ENCODE measurements at places on chromosomes 1 and 21.

GRCh38 chr1:210841926-210842625, 291.9 kb downstream of the KCNH1 start:
- DNase-seq = no peak

GRCh38 chr1:107405236-107405635, 264.4 kb downstream of the NTNG1 start:
- no peak for DNase-seq

GRCh38 chr1:109116286-109116685, 2.4 kb downstream of the ELAPOR1 start:
- DNase-seq = no peak

GRCh38 chr1:1783320-1783719, 5.0 kb upstream of the NADK start:
- DNase-seq = no peak

GRCh38 chr1:204516180-204516879, at the start of gene MDM4:
MDM4 (plus strand) TSS chr1:204516406; CDS start chr1:204525519, 9,113 bp downstream.
- peak; percentile 77 for DNase-seq

- no peak for DNase-seq
Observed at GRCh38 chr1:98196012-98196411, 275.2 kb upstream of the DPYD start.

DNA sequence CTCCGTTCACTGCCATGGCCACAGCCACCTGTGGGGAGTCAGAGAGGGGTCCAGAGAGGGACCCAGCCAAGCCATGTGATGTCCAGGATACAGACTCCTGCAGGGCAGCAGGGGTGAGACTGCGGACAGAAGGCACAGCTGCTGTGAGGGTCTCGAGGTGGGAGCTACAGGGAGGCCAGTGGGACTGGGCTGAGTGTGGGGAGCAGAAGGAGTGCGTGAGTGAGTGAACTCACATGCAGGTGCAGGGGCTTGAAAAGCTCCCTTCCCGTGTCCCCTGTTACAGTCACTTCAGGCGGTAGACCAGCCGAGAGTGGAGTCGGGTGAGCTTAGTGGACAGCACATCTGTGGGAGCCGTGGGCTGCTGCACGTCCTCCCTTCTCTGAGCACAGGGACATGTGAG, 42.4 kb downstream of the S100B start:
- peak; percentile 15 for DNase-seq

DNA sequence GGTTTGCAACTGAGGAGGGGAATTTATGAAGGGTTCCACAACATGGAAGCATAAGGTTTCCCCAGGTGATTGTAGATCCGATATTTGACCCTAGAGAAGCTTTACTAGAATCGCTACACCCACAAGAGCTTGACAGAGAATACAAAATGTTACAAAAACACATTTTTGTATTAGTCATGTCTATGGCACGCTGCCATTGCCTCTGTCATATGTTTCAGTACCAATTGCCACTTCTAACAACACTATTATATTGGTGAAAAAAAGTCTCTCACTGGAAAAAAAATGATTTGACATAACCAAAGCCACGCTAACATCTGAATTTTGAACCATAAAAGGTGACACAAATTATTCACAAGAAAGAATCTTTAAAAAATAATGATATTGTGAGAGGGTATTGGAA, 214.5 kb downstream of the KCNT2 start:
- DNase-seq = no peak

DNA sequence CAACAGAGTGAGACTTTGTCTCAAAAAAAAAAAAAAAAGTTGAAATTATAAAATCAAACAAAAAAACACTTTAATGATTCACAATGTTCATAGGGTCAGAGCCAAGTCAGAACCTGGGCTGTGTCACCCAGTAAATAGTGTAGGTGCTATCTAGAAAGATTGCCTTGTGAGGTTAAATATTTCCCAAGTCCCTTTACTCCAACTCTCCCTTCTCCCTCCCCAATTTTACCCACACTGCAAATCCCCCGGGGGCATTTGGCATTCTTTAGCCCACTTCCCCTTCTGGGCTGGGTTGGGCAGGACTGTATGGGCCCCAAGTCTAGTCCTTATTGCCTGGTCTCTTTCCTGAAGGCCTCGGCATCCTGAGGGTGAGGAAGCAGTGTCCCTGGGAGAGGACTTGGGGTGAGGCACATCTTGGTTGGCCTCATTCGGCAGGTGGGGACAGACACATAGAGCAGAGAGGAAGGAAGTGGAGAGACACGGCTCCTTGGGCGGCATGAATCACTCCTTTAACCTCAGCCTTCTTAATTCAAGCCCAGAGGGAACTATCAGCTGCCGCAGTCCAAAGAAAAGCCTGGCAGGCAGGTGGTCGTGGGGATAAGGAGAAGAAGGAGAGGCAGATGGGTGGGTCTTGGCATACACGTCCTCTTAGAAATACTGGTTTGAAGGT, 8.2 kb downstream of the ADORA1 start:
- DNase-seq = no peak

DNA sequence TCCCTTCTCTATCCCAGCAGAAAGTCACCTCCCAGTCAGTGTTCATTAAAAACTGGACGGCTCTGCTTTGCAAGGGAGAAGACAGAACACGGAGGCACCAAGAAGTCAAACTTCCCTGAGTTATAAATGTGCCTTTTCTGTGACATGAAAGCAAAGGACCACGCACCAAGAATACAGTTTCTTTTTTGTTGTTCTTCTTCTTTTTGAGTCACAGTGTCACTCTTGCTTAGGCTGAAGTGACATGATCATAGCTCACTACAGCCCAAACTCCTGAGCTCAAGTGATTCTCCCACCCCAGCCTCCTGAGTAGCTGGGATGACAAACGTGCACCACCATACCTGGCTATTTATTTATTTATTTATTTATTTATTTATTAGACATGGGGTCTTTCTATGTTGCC, 22.7 kb downstream of the GLUL start:
- DNase-seq = no peak

DNA sequence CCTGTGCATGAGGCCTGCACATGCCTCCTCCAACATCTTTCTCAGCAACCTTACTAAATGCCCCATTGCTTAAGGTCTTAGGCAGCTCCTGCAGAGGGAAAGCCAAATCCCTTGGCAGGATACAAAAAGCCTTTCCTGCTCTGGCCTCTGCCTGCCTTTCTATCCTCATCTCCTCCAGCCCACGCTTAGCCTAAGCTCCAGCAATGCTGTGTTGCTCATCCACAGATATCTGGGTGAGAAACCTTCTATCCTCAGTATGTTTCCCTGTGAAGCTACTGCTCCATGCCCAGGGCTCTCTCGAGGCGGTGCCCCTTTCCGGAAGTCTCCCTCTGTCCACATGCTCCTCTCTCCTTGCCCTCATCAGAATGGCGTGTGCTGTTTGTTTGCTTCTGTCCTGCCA, 37.0 kb upstream of the CCSAP start:
- no peak for DNase-seq

DNA sequence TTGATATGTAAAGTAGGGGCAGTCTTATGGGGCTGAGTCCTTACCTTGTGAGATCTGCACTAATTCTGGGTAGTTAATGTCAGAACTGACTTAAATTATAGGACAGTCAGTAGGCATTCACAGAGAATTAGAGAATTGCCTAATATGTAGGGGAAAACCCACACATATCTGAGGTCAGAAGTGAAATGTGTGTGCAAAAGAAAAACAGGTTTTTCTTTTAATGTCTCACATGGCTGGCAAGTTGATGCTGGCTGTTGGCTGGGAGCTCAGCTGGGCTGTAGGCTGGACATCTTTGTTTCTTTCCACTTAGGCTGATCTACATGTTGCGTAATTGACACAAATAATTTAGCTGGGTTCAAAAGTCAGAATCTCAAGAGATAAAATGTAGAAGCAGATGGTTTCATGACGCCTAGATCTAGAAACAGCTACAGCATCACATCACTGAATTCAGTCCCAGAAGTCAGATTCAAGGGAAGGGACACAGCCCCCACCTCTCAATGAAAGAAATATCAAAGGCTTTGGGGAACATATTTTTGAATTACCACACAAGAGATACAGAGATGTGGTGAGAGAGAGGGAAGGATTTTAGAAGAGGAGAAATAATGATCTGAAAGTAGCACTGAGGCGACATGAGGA, 98.9 kb downstream of the TNFSF18 start:
- no peak for DNase-seq

GRCh38 chr1:109773900-109774485, 10.3 kb upstream of the EPS8L3 start:
- no peak for DNase-seq

GRCh38 chr1:33007190-33008050, 29.3 kb downstream of the AK2 start:
- no peak for DNase-seq

GRCh38 chr1:74531796-74532195, 19.4 kb upstream of the LRRC53 start:
- DNase-seq = no peak

- DNase-seq = no peak
Observed at GRCh38 chr1:51025374-51025773, 55.3 kb downstream of the CDKN2C start.

DNA sequence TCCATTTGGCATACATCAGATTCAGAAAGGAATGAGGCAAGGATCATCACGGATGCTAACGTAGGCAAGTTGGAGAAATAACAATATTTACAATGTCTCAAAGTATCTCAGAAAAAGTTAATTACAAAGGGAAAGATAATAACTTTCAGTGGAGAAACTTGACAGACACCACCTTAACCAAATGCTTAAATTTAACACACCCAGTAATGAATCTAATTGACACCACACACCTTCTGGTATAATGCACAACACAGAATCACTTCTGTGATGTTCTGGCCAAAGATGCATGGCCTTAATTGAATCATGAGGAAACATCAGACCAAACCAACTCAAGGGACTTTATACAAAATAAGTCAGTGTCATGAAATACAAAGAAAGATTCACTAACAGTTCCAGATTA, 23.1 kb downstream of the USP48 start:
- DNase-seq = no peak

DNA sequence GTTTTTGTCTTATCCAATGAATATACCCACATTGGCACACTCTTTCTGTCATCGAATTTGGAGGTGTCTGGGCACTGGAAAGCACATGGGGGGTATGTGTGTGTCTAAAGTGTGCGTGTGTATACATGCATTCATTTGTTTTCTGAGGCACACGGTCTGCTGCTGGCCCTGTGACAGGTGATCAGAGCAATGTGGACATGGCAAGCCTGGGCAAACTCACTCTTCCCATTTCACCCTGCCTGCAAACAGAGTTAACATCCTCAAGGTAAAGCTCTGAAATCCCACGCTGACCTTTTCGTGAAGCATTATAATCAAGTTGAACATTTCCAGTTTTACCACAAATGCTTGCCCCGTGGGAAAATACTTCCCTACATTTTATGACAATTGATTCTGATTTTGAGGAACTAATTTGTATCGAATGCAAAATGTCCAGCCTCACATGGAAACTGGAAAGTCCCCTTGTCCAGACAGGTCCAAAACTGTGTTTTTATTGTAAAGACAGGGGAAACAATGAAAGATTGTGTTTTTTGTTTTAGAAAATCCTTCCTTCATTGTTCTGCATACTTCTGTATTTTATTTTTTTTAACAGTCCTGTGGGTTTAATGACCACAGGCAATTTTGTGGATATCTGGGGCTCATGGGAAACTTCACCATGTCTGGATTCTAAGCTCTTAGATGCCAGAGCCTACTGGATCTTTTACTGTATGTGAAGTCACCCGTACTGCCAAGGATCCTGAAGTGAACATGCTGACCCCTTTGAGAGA, 160.9 kb downstream of the PBX1 start:
- no peak for DNase-seq

GRCh38 chr1:59765011-59765730, 49.6 kb upstream of the HOOK1 start:
- DNase-seq = no peak

DNA sequence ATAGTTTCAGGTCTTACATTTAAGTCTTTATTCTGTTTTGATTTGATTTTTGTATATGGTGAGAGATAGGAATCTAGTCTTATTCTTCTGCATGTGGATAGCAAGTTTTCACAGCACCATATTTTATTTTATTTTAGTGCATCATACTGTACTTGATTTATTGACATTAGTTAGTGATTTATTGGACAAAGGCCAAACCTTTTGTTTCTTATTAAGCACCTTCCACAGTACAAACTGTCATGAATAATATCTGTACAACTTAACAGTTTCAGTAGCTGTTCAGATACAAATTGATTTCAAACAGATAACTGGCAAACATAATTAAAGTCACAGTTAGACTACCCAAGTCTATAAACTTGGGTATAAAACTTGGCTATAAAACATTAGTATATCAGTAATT, 15.8 kb downstream of the CD1D start:
- DNase-seq = no peak
